SW 1271 (cell line): ENCODE measurements at places on chromosomes 12 and 14.

GRCh38 chr14:89516173-89516572 is 99.1 kb upstream of the FOXN3 start:
- no peak for DNase-seq

DNA sequence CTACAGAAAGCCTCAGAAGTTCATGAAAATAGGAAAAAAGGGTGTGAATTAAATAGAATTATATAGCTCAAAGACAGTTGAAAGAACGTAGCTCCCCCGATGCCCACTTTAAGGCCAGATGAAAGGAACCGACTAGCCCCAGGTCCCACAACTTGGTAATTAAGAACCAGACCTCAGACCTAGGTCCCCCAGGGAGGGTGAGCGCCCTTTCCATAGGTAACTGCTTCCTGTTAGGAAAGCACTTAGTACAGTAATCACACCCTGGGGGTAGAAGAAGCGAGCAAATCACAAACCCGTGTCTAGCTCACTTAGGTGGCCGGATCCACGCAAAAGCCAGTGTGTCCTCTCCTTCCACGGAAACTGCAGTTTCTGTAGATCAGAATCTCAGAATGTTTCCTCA is 77.1 kb downstream of the PLXNC1 start:
- no peak for DNase-seq

DNA sequence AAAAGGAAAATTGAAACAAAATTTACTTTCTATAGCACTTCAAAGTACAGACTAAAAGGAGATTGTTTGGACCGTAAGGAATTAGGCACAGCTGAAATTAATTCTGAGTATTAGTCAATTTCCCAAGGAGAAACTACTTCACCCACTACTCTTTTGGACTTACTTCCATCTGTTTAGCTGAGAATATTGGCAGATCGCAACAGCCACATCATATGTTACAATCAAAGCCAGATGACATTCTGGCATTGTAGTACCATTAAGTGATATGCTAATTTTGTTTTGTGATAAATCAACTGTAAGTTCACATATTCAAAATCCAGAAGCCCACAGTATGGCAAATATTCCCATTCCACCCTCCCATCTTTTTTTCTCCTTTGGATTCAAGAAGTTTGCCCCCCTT is 47.1 kb upstream of the ANKS1B start:
- no peak for DNase-seq

- peak; percentile 28 for DNase-seq
Observed at GRCh38 chr14:72513965-72514659, 379.8 kb downstream of the DPF3 start.

- DNase-seq: no peak
Observed at GRCh38 chr14:58707949-58708348, 70.2 kb downstream of the DACT1 start.

- DNase-seq: peak; percentile 43
Observed at GRCh38 chr12:98725476-98726247, 80.6 kb downstream of the APAF1 start.

GRCh38 chr12:559906-560455 is 100.2 kb downstream of the B4GALNT3 start:
- no peak for DNase-seq

- peak; percentile 30 for DNase-seq
Observed at GRCh38 chr14:58362798-58363412, 32.8 kb upstream of the TOMM20L start.
